ENCODE measurements at places on chromosomes 6 and 20.

DNA sequence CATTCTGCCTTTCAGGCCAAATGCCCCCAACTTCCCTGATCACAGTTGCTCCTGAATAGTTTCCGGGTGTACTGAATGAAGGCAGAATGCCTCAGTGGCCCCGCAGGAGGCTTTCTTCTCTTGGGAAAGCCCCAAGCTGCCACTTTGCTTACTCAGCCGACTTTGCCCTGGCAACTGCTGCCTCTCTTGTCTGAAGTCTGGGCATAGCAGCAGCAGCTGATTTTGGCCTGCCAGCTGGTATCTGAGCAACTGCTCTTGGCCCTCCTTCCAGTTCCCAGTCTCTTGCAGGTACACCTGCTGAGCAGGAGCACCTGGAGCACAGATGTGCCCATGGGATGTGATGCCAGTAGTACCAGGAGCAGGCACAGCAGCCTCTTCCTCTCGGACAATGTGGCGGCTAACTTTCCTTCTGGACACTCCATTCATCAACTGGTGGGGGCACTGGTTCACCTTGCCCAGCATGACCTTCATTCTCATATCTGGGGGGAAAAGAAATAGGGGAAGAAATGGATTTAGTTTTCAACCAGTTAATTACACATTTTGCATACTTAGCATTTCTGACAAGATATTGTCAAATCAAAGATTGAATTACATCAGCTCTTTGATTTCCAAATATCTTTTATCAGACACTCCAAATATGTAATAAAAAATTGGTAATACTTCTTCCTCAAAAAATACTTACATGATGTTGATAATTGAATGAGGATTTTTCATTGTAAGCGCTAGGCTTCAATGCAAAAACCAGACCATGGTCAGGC lies 468.2 kb downstream of the PKHD1 start:
- no peak for DNase-seq

GRCh38 chr6:71678091-71678490 lies 208.3 kb upstream of the RIMS1 start:
- no peak for DNase-seq

- no peak for DNase-seq
These were observed 246.3 kb upstream of the RREB1 start for GRCh38 chr6:6861351-6861894.

GRCh38 chr6:160978141-160978901 lies 13.2 kb upstream of the MAP3K4 start:
- no peak for DNase-seq

GRCh38 chr6:3226042-3226441 lies 1.4 kb downstream of the TUBB2B start:
- DNase-seq, result no peak

DNA sequence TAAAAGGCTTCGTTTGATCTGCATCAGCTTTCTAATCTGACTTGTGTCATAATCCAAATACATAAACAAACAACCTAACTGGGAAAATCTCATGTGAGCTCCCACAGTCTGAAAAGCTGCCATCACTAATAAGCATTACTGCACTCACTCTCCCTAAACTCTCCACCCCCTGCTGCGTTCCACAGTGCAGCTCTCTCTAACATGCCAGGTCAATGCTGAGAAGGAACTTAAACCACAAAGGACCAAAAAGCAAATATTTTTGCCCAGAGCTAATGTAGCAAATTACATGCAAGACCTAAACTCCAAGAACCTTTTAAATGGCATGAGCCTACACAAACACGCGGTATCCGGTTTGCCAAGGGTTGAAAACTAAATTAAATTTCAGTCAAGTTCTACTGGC lies 542.3 kb upstream of the JARID2 start:
- DNase-seq, result no peak

DNA sequence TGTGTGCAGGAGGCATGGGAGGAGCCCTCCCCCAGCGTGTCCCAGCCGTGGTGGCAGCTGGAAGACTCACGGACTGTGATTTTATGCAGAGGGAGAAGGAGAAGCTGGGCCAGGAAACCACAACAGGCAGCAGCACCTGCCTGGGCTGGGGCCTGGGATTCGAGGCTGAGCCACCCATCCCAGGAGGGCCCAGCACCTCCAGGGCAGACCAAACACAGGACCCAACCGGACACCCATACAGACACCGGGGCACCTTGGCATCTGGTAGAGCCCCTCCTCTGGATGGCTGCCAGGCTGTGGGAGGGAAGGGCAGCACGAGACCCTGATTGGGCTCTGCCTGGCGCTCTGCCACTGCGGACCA lies 41.7 kb upstream of the CHRNA4 start:
- DNase-seq, result no peak

GRCh38 chr6:149074832-149075258 lies 242.7 kb upstream of the TAB2 start:
- no peak for DNase-seq

GRCh38 chr6:12241493-12242175 lies 48.5 kb upstream of the EDN1 start:
- no peak for DNase-seq

GRCh38 chr6:144582939-144583613 lies 297.9 kb downstream of the UTRN start:
- peak; percentile 12 for DNase-seq

GRCh38 chr6:37491830-37492208 lies 7.9 kb downstream of the CCDC167 start:
- DNase-seq, result no peak

GRCh38 chr20:46062151-46062550 lies 27.6 kb downstream of the NCOA5 start:
- DNase-seq, result no peak

- DNase-seq, result no peak
These were observed 176.9 kb downstream of the FOXA2 start for GRCh38 chr20:22407237-22408193.

GRCh38 chr6:85679445-85680123 lies 36.9 kb upstream of the SYNCRIP start:
- no peak for DNase-seq

DNA sequence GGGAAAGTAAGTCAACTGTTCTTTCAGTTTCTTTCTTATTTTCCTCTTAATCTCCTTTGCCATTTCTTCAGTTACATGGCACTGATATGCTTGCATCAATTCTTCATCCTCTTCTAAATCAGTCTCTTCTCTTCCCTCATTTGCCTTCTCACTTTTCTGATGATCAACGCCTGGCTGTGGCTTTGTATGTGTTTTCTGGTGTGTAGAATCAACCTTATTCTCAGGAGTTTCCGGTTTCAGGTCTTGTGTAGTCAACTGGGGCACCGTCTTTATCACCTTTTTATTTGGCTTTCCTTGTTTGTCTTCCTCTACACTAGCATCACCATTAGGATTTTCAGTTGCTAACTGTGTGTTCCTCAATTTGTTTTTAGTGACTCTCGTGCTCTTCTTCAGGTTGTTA lies 31.6 kb downstream of the AHI1 start:
- DNase-seq, result no peak

GRCh38 chr6:159042003-159042825 lies 2.6 kb downstream of the TAGAP start:
- peak; percentile 61 for DNase-seq

GRCh38 chr6:3117912-3118352 lies 579 bp upstream of the BPHL start:
- DNase-seq, result no peak

- no peak for DNase-seq
These were observed 6.8 kb downstream of the SLC29A1 start for GRCh38 chr6:44230034-44230675.

DNA sequence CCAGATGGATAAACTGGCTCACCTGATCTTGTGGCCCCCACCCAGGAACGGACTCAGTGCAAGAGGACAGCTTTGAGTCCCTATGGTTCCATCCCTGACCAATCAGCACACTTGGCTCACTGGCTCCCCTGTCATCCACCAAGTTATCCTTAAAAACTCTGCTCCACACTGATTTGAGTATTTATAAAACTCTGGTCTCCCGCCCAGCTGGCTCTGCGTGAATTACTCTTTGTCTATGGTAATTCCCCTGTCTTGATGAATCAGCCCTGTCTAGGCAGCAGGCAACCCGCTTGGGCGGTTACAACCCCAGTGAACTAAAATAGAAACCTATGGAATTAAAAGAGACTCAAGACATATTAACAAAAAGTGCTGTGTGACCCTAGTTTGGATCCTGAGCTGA lies 38.1 kb upstream of the CD83 start:
- DNase-seq, result no peak

GRCh38 chr6:8435093-8435844 lies at the start of gene SLC35B3:
Gene SLC35B3 (minus strand): TSS chr6:8435545.
- DNase-seq, result peak; percentile 99

GRCh38 chr6:137680705-137681346 lies 186.2 kb upstream of the TNFAIP3 start:
- DNase-seq, result no peak

DNA sequence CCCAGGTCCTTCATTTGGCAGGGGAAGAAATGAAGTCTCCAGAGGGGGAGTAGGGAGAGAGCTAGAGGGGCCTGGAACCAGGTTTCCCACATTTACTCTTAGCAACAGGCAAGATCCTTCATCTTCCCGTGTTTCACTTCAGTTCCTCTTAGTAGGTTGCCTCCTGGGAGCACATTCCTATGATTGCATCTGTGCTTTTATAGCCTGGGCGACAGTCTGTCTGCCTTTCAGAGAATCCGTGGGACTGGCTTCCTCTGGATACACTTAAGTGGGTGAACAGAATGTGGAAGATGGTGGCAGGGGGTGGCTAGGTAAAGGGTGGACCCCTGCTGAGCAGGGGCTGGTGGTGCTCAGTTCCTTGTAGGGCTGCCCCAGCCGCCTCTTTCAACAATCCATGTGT lies 33.4 kb downstream of the STK35 start:
- no peak for DNase-seq

DNA sequence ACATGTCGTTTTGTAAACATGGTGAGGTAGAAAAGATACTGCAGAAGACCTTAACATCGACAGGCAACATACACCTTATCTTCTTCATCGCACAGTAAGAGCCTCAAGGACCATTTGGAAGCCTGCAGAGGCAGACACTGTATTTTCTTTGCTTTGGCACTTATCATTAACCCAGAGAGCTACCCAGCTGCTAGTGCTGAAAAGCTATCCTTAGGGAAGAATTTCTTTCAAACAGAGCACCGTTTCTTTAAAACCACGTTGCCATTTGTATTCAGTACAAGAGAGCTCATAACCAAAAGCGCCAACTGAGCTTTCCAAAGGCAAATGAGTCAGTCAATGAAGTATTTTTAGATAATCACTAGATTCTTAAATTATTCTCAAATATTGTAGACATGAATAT lies 306.6 kb downstream of the EPM2A start:
- DNase-seq, result no peak

GRCh38 chr6:70663881-70664466 lies 3.7 kb upstream of the SMAP1 start:
- DNase-seq, result no peak

DNA sequence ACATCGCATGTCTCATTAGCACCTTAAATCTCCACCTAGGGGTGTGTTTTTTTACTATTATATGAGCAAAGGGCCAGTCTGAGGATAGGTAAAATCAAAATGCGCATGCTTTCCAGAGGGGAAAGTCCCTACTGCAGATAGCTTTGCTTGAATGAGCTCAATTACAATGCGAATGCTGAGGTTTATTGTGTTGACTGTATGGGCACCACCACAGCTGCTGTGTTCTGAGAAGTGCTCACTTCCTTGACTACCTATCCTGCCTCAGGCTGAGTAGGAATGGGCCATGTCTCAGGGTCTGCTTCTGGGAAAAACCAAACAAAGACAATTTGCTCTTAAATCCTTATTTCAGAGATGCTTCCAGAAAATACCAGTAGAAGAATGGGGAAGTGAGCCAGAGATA lies 36.6 kb downstream of the MOCS1 start:
- no peak for DNase-seq

DNA sequence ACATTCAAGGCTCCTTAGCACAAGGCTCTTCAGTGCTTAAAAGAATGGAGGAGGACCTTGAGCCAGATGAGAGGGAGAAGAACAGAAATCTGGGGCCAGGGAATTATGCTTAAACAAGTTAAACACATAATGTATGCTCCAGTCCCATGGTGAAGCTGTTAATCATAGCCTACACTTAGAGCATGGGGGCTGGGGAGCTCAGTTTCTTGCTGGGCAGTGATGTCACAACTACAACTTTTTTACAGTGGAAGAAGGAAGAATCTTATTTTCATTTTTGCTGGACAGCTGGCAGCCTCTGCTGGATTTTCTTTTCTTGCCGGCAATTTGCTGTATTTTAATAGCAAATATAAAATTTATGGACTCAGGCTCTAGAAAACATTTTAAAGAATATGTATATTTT lies 432.5 kb downstream of the CD109 start:
- DNase-seq, result no peak

DNA sequence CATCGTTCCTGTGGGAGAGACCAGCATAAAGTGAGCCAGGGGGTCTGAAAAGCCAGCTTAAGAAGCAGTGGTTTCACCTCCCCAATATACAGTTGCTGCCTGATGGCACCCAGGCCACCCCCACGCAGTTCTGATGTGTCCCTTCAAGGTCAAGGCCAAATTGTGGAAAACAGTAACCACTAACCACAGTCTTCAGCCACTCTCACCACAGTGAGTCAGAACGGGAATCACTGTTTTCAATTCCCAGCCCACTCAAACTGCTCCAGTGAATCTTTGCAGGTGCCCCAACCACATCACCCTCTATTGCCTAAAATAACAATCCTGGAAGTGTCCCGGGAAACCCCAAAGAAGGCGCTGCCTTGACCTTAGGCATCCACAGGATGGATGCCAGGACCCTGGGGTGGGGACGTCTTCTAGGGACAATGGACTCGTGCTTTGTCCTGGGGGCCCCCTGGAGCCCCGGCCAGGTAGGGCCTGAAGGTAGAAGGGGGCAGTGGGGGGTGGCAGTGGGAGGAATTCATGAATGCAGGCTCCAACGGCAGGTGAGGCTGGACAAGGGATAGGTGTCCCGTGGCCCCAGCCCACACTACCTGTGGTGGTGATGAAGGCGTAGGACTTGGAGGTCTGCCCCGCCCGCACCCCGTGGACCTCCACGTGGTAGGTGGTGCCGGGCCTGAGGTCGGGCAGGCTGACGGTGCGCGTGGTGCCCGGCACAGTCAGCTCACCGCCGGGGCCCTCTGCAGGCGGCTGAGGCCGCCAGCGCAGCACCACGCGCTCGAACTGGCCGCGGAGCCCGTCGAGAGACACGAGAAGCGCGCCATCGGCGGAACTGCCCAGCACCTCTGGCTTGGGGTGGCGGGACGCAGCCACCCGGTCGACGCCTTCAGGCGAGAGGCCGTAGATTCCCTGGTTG lies 22.2 kb downstream of the TNXB start:
- DNase-seq, result no peak

- no peak for DNase-seq
These were observed 133.5 kb downstream of the CDK19 start for GRCh38 chr6:110681543-110682459.

- DNase-seq, result no peak
These were observed 257.7 kb downstream of the CDKAL1 start for GRCh38 chr6:20791944-20792343.

- peak; percentile 20 for DNase-seq
These were observed 493 bp downstream of the CRYBG1 start for GRCh38 chr6:106360989-106361430.
